Activated gamma-delta T cell treated with anti-CD3 and anti-CD28 coated beads, Interleukin-2, amount 50 U/mL, for 16 hours (primary cell): ENCODE measurements at places on chromosomes 12 and 14.

GRCh38 chr12:110940296-110940695 lies 19.9 kb upstream of the MYL2 start:
- no peak for DNase-seq

GRCh38 chr14:50874757-50875156 lies 2.9 kb downstream of the ABHD12B start:
- no peak for DNase-seq

GRCh38 chr12:121678716-121679300 lies 9.4 kb upstream of the MORN3 start:
- DNase-seq: no peak

GRCh38 chr12:27179400-27180214 lies 64.5 kb upstream of the STK38L start:
- DNase-seq: no peak

DNA sequence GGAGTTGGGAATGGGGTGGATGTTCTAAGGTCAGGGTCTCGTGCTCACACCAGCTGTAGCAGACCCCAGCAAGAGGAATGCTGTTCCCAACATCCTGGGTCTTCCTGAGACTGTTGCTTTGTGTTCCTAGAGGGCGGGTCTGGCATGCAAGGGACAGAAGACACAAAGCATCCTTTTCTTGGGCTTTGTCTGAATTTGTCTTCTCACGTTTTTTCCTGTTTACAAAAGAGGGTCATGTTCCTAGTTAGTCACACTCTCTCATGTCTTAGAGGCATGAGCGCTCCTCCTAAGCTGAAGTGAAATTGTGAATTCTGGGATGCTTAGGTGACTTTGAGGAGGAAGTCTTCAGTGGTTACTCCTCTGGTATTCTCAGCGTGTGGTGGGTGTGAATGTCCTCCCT lies 9.6 kb upstream of the TAMALIN start:
- DNase-seq: no peak

DNA sequence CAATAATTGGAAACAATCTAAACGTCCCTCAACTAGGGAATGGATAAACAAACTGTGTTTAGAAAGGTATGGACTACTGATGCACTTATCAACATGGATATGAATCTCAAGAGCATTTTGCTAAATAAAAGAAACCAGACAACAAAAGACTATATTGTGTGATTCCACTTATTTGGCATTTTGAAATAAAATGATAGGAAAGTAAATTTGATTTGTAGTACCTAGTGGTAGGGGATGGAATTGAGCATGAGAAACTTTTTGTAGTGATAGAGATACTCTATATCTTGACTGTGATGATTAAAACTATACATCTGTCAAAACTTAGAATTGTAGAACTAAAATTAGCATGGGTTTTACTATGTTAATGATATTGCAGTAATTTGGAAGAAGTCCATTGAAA lies 87.1 kb downstream of the ARID2 start:
- no peak for DNase-seq

GRCh38 chr14:59739794-59740193 lies 130.8 kb downstream of the RTN1 start:
- DNase-seq: no peak

DNA sequence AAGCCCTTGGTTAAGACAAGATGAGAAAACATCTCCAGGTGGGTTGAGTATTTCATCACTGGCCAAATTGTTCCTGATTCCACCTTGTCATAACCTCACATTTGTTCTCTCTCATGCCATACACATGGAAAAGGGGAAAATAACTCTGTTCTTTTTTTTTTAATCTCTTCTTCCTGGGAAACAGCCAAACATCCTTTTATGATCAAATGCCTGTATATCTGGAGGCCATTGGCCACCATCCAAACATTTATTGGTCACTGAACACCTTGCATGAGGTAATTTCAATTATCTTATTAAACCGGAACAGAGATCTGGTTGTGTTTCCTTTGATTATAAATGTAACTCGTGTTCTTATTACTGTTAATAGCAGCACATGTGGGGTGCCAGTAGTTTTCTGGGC lies 469.6 kb downstream of the NPAS3 start:
- no peak for DNase-seq

DNA sequence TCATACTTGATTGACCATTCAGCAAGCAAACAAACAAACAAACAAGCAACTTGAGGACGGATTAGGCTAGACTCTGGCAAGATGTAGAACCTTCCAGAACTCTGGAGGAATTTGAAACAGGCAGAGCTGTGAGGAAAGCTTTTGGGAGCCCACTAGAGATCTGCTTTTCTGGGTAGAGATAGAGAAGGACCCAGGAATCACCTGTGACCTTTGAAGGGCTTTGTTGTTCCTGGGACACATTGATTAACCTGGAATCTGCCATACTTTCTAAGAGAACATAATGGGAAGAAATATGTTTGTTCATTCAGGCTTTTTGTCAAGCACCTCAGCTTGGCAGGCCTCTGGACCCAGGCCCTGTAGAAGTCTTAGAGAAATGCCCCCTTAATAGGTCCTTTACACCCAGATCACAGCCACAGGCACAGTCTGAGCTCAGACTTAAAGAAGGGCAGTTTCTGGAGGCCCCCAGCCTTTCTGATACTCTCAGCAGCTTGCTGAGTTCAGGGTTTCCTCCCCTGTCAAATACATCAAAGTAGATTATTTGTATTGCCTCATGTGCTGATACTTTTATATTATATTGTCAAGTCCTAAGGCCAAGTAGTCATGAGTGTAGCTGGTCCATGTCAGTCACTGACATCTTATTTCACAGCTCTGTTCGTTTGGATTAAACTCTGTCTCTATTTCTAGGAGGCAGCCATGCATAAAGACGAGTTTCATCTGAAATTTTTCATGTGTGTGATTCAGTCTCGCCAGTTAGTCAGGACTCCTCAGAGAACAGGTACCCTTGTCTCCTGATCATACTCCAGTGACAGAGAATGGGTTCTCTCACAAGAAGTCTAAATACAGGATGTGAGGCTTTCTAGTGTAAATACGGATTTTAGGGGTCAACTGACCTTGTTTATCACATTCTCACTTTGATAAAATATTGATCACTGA lies 1.1 kb upstream of the SENP1 start:
- no peak for DNase-seq

DNA sequence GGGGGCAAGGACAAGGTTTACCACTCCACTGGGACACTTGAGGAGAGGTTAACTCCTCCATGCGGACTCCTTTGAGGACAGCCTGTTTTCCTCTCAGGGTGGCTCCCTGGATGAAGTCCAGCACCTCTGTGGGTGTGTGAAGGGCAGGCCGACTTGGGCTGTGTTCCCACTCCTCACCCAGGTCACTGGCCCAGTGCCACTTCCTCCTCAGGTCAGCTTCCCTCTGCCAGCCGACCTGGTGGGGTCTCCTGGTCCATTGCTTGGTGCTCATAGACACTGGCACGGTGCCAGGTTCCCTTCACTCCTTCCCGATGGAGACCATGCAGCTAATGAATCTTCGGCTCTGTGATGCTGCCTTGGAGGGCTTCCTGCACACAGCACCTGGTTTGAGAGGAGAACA lies 146.4 kb upstream of the RTL1 start:
- DNase-seq: no peak

DNA sequence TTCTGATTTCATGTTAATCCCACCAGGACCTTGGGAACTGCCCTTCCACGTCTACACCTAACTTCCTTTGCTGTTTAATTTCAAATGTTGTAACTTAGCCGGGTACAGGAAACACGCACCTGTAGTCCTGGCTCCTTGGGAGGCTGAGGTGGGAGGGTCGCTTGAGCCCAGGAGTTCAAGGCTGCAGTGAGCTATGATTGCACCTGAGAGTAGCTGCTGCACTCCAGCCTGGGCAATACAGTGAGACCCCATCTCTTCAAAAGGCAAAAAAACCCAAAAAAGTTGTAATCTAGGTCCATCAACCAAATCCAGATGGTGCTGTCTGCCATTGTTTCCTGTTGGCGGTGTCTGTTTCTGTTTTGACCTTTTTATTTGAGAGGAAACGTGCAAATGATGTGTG lies 14.5 kb downstream of the BCL7A start:
- no peak for DNase-seq

DNA sequence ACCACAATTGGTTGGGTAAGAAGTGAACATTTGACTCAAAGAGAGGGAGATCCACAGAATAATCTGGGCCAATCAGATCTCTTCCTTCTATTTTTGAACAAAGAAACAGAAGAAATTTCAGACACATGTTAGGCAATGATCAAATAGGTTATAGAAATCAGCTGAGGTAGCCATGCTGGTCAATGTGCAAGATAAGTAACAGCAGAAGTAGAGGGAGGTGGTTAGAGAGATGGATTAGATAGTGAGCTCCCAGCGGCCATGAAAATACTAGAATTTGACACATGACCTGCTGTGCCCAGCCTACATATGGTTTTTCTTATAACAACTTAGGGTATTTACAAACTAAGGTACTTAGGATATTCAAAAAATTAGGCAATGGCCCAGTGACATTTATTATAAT lies 230.9 kb upstream of the ARID2 start:
- no peak for DNase-seq

GRCh38 chr14:95683793-95684192 lies 2.4 kb upstream of the TCL1B start:
- no peak for DNase-seq

- DNase-seq: no peak
Measured at GRCh38 chr12:121611306-121611705, 15.0 kb upstream of the ORAI1 start.

DNA sequence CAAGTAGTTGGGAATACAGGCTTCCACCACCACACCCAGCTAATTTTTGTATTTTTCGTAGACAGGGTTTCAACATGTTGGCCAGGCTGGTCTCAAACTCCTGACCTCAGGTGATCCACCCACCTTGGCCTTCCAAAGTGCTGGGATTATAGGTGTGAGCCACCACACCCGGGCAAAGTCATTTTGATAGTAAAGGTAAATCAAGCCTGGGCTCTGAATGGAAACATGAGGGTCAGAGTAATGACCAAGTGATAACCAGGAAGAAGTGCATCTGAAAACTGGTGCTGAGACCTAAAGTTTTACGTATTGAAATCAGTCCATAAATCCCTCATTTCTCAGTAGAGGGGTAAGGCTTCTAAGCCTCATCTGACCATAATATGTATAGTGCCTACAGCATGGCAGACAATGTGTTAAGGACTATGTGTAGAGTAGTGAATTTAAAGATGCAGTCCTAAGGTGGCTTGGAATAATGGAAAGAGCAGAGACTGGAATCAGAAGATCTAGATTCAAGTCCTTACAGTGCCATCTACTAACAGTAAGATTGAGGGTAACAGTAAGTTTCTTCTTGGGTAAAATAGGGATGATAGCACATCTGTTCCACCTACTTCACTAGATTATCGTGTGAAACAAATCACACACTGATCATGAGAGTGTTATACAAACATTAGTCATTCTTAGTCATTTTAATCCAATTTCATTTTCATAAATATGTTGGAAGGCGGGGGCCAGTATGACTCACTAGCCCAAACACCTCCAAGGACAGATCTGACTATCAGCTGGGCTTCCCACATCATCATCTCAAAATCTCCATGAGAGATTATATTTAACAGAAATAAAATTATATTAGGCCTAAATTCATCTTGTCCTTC lies 11.2 kb downstream of the MAP4K5 start:
- peak; percentile 33 for DNase-seq

GRCh38 chr12:26573225-26573909 lies 259.6 kb downstream of the ITPR2 start:
- no peak for DNase-seq

DNA sequence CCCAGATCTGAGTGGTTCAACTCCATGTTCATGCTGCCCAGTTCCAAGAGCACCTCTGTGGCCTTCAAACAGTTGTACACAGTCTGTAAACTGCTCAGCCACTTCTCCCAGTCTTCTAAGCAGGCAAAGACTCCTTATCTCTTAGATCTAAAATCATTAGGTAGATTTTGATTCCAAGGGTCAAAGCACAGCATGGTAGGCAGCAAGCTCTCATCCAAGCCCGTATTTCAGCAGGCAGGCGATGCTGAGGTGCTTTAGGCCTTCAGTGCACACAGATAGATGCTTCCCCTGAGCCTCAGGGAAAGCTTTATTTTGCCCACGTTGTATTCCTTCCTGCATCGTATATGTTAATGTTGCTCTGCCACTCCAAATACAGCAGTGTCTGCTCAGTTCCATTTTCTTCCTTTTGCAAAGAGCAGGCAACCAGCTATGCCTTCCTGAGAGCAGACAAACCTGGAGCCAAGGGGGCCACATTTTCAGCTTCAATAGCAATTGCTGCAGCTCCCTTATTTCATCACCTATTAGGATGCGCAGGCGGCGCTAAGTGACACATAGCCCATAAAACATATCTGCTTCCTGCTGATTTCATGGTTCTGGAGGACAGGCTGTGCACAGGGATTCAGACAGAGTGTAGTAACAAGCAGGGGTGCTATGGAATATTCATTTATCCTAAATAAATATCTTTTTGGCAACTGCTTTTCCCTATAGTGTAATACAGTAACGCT lies 67.5 kb downstream of the ETV6 start:
- no peak for DNase-seq

DNA sequence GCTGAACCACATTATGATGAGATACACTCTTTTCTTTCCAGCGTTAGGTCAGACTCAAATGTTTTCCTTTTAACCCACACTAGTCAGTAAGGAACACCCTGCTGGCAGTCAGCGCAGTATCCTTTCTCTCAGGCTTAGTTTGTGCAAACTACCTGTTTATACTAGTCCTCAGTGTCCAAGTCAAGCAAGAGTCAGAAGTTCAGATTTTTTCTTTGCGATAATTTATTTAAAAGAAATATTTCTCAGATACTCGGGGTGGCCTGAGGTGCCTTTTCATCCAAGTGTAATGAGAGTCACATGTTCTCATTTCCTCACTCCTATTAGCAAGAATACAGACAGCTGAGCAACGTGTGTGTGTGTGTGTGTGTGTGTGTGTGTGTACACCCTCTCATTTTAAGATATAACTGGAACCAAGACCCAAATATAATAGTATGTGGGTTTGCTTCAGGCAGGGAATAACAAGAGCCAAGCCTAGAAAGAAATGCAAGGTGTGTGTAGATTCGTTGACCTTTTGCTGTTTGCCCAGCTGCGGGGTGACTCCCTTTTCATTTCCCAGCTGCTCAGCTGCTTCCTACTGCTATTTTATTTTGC lies 182.7 kb downstream of the KICS2 start:
- no peak for DNase-seq

GRCh38 chr14:87863047-87863446 lies 129.9 kb downstream of the GALC start:
- no peak for DNase-seq
